ENCODE measurements at places on chromosomes 11 and 22.
A peak's percentile ranks its signal among the peaks of the same experiment; 100 is the strongest.

- DNase-seq: no peak
Measured at GRCh38 chr11:13761716-13762115, 93.2 kb downstream of the FAR1 start.

GRCh38 chr22:29306835-29307595, 565 bp downstream of the GAS2L1 start:
- no peak for DNase-seq

- DNase-seq: no peak
Measured at GRCh38 chr22:49869845-49870712, 16.4 kb downstream of the ZBED4 start.

- DNase-seq: peak; percentile 76
Measured at GRCh38 chr22:25896098-25896497, 154.1 kb downstream of the MYO18B start.

- no peak for DNase-seq
Measured at GRCh38 chr22:38950527-38951295, 6.7 kb upstream of the APOBEC3A start.

DNA sequence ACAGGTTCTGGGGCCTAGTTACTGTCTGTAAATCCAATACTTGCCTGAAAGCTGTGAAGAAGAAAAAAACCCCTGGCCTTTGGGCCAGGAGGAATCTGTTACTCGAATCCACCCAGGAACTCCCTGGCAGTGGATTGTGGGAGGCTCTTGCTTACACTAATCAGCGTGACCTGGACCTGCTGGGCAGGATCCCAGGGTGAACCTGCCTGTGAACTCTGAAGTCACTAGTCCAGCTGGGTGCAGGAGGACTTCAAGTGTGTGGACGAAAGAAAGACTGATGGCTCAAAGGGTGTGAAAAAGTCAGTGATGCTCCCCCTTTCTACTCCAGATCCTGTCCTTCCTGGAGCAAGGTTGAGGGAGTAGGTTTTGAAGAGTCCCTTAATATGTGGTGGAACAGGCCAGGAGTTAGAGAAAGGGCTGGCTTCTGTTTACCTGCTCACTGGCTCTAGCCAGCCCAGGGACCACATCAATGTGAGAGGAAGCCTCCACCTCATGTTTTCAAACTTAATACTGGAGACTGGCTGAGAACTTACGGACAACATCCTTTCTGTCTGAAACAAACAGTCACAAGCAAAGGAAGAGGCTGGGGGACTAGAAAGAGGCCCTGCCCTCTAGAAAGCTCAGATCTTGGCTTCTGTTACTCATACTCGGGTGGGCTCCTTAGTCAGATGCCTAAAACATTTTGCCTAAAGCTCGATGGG, 13.5 kb downstream of the PIK3IP1 start:
- no peak for DNase-seq

DNA sequence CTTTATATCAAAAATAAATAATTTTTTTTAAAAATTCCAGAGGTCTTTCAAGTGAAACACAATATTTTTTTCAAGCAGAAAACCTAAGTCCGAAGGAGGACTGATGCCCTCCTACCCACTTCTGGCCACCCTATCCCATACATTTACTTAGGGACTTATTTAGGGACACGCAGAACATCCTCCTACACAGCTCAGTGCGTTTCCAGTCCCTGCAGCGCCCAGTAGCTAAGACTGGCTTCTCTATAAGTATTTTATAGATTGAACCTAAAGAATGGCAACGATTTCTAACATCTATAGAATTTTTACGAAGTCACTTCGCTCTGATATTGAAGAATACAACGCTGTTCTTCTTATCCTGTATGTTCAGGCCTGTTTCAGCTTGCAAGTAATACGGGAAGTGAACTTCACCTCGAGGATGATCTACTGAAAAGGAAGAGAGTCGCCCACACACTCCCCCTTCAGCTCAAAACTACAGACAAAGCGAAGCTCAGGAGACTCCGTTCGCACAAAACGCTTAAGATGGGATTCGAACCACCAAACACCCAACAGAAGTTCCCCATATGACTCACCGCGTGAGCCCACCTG, 328 bp downstream of the CHEK2 start:
- DNase-seq: no peak

GRCh38 chr11:14746857-14747395, 103.3 kb downstream of the PDE3B start:
- DNase-seq: no peak

DNA sequence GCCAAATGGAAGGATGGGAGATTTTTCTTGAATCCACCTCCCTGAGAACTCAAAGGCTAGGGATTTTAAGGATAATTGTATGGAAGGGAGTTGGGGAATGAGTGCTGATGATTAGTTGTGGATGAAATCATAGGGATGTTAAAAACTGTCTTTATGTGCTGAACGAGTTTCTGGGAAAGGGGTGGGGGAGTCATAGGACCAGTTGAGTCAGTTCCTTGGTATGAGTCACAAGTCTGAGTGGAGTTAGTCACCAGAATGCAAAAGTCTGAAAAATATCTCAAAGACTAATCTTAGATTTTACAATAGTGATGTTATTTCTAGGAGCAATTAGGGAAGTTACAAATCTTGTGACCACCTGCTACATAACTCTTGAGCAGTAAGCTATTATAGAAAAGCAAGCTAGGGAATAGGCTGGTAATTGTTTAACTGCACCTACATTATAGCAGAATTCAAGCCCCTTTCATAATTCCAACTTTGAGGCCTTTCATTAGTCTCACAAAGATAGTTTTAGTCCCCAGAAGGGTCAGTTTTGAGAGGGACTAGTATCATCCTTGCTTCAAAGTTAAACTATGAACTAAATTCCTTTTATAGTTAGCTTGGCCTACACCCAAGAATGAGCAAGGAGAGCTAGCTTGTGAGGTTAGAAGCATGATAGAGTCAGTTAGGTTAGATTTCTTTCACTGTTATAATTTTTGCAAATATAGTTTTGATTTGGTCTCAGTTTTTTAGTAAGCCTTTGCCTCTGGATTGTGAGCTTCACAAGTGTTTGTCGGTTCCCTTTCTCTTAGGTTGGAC, 668.0 kb downstream of the ETS1 start:
- DNase-seq: no peak

- DNase-seq: no peak
Measured at GRCh38 chr11:125358254-125358840, 137.7 kb downstream of the FEZ1 start.
